ELR (cell line): ENCODE measurements at places on chromosomes 2 and 18.
A peak's percentile ranks its signal among the peaks of the same experiment; 100 is the strongest.

DNA sequence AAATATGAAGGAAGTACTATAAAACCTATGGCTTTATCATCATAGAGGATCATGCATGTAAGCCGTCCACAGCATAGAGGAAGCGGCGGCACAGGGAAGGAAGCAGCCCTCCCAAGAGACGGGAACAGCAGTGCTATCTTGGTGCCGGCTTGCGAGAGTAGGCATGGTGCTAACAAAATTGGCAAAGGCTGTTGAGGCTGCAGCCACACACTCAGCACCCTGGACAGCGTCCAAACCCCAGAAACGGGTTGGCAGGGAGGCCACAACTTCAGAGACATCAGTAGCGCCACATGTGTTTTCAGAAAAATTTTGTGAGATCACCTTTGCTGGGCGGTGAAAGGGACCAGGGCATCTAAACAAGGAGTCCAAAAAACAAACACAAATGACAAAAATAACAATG lies 37.7 kb downstream of the NETO1 start:
- DNase-seq, result no peak

- DNase-seq, result no peak
Observed at GRCh38 chr2:16151651-16152050, 211.3 kb downstream of the MYCN start.

DNA sequence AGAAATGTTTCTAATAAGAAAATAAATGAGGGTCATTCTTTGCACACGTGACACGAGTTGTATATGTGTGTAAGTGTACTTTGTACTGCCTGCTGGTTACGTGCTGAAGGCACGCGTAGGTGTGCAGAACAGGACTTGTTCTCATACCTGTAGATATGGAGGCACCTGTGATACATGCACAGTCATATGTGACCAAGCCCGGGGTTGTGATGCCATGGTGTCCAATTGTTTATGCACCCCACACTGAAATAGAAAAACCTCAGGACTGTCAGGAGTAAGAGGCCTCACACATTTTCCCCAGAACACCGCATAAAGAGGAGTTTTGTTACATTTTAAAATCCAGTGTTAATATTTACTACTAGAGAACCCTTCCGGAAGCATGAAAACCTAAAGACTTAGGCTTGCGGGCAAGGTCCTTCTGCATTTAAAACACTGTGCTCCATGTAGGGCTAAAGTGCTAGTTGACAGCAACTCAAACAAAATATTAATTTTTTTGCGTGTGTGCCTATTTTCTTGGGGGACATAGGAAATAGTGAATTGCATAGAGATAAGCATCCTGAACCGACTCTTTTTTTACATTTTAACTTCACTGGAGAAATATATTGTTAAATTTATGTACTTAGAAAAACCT lies 9.3 kb downstream of the TSHZ1 start:
- peak; percentile 29 for DNase-seq

- DNase-seq, result peak; percentile 65
Observed at GRCh38 chr2:231687133-231687852, 21.0 kb upstream of the PTMA start.

DNA sequence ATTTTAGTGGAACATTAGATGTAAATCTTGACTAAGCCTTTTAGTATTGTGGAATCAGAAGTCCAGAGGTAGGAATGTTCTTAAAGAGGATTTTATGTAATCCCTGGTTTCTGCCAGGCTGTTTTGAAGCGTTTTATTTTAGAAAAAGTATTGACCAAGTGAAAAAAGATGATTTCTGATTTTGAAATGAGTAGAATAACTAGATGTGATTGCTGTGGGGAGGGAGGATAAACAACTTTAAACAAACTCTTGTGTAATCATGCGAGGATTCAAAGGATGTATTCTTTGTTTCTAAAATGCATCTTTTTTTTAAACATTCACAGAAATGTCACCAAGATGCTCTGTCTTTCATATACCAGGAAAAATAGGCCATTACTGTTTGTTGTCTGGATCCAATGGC lies 53.9 kb downstream of the PHLPP1 start:
- DNase-seq, result no peak

GRCh38 chr2:156333274-156333950 lies 891 bp upstream of the NR4A2 start:
- DNase-seq, result no peak

DNA sequence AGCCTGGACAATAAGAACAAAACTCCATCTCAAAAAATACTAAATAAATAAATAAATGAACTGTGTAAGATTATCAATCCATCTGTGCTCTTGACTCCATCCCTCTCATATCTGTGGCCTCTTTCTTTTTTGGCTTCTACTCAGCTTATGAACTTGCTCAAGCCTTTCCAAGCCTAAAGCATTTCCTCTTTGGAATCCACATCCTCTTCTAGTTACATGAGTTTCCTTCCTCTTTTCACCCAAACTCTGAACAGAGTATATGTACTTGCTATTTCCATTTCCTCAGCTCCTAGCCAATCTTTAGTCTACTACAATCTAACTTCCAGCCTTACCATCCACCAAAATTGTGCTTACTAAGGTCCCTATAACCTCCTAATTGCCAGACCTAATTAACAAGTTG lies 2.5 kb upstream of the DNAJC10 start:
- peak; percentile 8 for DNase-seq

DNA sequence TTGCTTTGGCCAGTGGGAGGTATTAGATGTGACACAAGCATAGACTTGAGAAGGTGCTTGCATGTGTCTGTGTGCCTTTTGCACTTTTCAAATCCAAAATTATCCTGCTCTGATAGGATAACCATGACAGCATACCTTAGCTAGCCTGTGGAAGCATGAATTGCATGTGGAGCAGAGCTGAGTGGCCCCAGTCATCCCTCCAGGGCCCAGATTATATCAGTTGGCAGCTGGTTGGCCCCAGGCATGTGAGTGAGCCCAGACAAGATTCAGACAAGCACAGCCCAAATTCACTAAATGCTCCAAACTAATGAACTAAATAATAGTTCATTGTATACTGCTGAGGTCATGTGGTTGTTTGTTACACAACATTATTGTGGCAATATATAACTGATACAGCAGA lies 18.8 kb downstream of the TACR1 start:
- DNase-seq, result no peak

GRCh38 chr2:15907461-15908324 lies 32.7 kb upstream of the MYCN start:
- no peak for DNase-seq

DNA sequence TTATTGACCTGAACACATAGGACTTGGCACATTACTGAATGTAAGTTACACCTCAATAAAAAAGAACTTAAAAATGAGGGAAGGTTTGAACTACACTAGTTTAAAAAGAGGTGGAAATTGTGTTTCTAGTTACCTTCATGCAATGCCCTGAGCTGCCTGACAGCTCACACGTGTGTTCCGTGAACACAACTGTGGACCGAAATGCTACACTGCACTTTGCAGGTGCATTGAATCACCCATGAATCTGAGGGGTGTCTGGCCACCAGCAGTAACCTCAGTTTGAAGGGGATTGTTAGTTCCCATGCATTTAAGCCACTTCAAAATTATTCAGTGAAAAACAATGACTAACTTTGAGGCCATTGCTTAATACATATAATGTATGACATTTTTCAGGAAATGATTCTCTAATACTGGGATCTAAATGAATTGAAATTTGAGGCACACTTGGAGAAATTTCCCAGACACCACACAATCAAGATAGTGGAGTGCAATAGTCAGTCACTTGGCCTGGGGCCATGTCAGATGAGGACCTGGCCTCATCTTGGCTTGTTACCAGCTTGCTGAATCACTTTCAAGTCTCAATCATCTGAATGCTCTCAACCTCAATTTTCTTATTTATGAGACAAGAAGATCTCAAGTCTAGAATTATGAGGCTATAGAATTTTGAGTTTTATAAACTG lies 59.3 kb downstream of the MYL12B start:
- DNase-seq, result peak; percentile 94

GRCh38 chr2:23401427-23402204 lies 16.6 kb downstream of the KLHL29 start:
- no peak for DNase-seq

- peak; percentile 32 for DNase-seq
Observed at GRCh38 chr2:149388120-149388816, 57.9 kb downstream of the LYPD6 start.

DNA sequence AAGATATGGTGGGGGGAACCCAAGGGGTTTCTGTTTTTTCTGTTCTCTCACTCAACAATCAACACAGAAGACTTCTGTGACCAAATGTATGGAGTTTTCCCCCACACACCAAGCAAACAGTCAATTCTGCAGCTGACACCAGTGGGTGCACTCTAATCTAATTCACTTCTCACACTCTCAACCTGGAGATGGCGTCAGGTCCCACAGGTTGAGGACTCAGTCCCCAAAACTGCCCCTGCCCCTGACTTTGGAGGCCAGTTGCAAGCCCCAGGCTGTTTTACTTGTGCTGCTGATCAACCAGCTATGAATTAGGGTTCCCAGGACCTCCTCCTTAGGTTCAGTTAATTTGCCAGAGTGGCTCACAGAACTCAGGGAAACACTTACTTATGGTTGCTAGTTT lies 6.2 kb downstream of the RNU2-63P start:
- no peak for DNase-seq
